Activated gamma-delta T cell (primary cell): ENCODE measurements at places on chromosomes 5 and 9.

GRCh38 chr9:2486988-2487387 is 134.6 kb upstream of the VLDLR start:
- DNase-seq = no peak

DNA sequence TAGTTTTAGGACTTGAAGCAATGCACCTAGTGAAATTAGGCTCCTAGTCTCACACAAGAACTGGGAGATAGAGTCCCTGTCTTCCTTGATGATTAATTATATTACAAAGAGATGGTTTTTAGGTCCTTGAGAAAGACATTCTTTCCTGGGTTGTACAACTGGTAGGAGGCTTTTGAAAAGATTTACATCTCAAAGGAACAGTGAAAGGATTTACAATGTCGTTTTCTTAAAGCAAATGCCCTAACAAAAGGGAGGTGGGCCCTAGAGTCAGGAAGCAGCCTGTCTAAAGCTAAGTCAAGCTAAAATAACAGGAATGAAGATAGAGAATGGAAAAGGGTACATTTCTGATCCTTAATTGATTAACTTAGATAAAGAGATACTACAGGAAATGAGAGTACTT is 102.2 kb upstream of the IL7R start:
- DNase-seq = no peak

GRCh38 chr9:134637241-134637640 is 4.4 kb upstream of the COL5A1 start:
- DNase-seq = no peak

GRCh38 chr9:14517154-14517906 is 175.9 kb downstream of the ZDHHC21 start:
- no peak for DNase-seq

DNA sequence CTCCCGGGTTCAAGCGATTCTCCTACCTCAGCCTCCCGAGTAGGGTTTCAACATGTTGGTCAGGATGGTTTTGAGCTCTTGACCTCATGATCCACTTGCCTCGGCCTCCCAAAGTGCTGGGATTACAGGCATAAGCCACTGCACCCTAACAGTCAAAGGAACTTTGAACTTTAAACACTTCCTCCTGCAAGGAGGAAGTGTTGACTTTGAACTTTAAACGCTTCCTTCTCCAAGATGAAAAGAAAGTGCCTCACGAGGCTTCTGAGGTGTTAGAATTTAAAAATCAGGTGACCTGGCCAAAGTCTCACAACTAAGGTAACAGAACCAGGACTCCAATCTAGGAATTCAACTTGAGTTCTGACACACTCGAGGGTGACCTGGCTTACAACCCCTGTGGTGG is 150.9 kb downstream of the BRINP1 start:
- no peak for DNase-seq

- no peak for DNase-seq
These were observed 177.3 kb downstream of the FGF1 start for GRCh38 chr5:142508591-142508990.

GRCh38 chr5:8316608-8317280 is 447.8 kb downstream of the MTRR start:
- DNase-seq = no peak

- DNase-seq = no peak
These were observed 1.3 kb downstream of the ASTN2 start for GRCh38 chr9:117413346-117414219.

- no peak for DNase-seq
These were observed 10.3 kb downstream of the WNK2 start for GRCh38 chr9:93194221-93194625.

GRCh38 chr5:86689103-86689729 is 71.5 kb downstream of the COX7C start:
- DNase-seq = no peak

GRCh38 chr5:122471752-122472061 is 159.7 kb downstream of the SNCAIP start:
- DNase-seq = no peak

GRCh38 chr5:55507574-55507973 is 27.2 kb downstream of the PLPP1 start:
- no peak for DNase-seq

DNA sequence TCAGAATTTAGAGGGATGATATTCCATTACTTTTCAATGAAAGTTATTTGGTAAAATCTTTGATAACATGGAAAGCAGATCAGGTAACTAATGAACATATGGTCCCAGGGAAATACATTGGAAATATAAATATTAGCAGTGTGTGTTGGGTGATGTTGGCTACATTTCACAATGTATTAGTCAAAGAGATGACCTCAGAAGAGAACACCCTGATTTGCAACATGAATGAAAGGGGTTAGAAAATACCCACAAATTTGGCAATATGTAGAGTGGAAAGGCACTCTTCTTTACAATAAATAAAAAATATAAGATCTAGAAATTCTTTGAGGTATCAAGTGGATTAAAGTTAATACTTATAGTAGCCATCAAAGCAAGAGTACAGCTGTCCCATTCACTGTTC is 606.7 kb downstream of the PSAT1 start:
- no peak for DNase-seq

GRCh38 chr9:3894772-3895171 is 369.0 kb upstream of the RFX3 start:
- no peak for DNase-seq

DNA sequence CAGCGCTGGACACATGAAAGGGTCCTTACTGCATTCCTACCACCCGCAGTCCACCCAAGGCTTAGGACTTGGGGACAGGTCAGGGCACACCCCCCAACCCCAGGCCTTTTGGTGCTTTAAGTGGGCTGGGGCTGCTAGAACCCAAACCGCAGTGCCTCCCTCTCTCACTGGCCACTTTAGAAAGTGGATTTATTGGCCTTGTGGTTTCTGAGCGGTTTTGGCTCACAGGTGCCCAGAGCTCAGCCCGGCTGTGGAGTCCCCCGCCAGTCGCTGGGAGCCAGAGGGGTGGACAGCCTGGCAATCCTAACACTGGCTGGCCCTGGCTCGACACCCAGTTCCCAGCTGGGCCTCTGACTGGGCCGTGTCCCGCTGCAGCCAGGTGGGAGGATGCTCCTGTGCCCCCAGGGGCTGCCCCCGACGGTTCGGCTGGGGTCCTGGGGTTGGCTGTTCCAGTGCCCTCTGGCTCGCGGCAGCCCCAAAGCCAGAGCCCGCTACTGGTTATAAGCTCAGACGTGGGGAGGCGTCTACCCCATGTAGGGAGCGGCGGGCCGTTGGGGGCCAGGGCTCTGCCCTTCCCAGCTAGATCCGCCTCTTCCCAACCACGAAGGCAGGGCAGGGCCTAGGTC is 65.2 kb upstream of the RNU6ATAC start:
- DNase-seq = no peak

DNA sequence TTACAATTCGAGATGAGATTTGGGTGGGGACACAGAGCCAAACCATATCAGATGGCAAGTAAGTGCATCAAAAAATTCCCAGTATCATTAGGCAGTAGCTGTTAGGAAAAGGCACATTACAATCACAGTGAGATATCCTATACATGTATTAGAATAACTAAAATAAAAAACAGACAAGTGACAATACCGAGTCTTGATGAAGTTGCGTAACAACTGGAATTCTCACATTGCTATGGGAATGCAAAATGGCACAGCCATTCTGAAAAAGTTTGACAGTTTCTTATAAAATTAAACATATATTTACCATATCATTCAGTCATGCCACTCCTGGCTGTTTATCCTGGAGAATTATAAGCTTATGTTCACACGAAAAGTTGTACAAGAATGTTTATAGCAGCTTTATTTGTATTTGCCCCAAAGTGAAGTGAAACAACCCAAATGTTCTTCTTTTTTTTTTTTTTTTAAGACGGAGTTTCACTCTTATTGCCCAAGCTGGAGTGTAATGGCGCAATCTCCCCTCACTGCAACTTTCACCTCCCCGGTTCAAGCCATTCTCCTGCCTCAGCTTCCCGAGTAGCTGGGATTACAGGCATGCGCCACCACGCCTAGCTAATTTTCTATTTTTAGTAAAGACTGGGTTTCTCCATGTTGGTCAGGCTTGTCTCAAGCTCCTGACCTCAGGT is 93.1 kb upstream of the TLE1 start:
- DNase-seq = no peak

- no peak for DNase-seq
These were observed 64.1 kb downstream of the SMIM23 start for GRCh38 chr5:171849585-171850323.

- no peak for DNase-seq
These were observed 6.0 kb upstream of the ZDHHC12 start for GRCh38 chr9:128729766-128730517.

GRCh38 chr5:125452991-125453390 is 706.6 kb upstream of the ZNF608 start:
- no peak for DNase-seq

- no peak for DNase-seq
These were observed 670.5 kb upstream of the SEMA6A start for GRCh38 chr5:117245130-117245529.

DNA sequence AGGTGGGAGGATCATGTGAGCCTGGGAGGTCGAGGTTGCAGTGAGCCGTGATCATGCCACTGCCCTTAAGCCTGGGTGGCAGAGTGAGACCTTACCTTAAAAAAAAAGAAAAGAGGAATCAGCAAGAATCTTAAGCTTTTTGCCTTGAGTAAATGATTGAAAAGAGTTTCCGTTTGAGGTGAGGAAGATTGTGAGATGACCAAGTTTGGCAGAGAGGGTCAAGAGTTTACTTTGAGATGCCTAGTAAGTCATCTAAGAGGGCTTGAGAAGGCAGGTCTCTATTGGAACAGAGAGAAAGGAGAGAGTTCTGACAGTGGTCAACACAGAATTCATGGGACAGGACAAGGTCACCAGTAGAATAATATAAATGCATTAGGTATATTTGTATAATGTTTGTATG is 572.1 kb downstream of the TLE4 start:
- DNase-seq = no peak

GRCh38 chr5:55450050-55450765 is 84.6 kb downstream of the PLPP1 start:
- no peak for DNase-seq

GRCh38 chr5:9099689-9100088 is 446.2 kb downstream of the SEMA5A start:
- no peak for DNase-seq

- DNase-seq = no peak
These were observed 1.6 kb upstream of the SEMA6A start for GRCh38 chr5:116576053-116576713.

DNA sequence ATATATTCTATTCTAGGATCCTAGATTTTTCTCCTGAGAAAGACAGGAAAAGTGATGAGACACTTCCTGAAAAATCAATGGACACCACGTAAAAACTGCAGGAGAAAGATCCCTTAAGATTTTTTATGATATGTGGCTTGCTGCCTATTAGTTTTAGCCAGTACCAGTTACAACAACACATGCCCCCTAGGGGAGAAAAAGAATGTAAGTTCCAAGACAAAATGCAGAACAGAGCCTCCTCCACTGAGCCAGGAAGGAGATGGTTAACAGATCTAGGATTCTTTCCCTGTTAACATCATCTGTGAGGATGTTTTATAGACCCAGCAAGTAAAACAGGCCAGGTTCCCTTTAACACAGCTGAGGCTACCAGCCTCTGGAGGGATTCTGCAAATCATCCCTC is 574.7 kb downstream of the TLE4 start:
- DNase-seq = no peak

GRCh38 chr5:177588413-177588909 is 3.5 kb upstream of the TMED9 start:
- no peak for DNase-seq

DNA sequence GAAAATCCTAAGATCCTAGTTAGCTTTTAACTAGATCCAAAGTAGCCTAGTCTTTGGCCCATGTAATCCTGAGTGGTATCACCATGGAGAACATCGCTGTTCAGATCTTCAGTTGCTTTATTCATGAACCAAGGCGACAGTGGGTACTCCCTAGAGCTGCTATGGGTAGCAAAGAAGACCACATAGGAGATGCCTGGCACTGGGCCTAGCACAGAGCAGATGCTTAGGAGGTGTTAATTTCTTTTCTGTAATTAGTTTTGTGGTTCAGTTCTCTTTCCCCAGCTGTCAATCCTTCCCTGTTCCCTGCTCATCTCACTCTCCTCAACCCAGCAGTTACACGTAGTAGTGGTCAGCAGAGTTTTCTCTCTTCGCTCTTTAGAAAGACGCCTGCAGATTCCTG is 9.3 kb downstream of the CAST start:
- DNase-seq = no peak

GRCh38 chr5:29262339-29263123 is 1931.0 kb upstream of the CDH6 start:
- no peak for DNase-seq

DNA sequence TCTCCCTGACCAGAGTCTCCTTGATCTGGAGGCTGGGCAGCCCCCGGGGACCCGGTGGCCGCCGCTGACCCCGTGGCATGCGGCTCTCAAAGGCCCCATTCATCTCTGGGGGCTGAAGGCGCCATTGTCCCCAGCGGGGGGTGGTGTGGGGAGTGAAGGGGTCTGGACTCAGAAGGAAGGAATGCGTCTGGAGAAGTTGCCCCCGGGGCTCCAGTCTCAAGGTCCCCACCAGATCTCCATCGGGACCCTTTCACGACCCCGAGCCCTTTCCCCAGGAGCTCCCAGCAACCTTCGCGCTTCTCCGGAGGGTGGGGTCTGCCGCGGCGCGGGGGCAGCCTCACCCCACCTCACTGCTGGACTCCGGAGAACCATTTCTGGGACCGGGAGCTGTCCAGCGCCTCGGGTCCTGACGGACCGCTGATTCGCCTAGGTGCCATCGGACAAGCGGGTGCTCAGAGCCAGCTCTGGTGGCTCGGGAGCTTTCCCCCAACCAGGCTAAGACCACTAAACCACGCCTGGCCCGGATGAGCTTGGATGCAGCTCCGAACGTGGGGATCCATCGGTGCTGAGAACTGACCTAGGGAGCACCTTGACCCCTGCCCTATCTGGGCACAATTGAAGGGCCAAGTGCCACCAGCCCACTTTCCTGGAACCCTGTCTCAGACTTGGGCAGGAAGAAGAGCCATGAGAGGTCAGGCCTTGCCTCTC is 5.1 kb upstream of the PCDH1 start:
- DNase-seq = no peak

- DNase-seq = no peak
These were observed 228.8 kb downstream of the AP3B1 start for GRCh38 chr5:78065663-78066062.

DNA sequence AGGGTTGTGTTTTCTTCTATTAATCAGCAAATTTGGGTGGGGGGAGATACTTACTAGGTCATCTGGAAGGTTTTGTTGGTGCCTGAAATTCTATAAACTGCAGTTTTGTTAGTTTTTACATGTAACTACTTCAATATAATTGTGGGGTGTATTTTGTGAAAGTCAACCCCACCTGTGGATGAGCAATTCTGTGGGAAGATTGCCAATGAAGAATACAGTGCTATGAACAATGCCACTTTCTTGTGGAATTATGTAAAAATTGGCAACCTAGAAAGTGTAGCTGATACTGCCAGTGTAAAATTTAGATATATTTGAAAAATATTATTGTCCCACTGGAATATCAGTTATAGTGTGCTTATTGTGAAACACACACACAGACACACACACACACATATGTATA is 80.7 kb downstream of the VCAN start:
- DNase-seq = no peak

DNA sequence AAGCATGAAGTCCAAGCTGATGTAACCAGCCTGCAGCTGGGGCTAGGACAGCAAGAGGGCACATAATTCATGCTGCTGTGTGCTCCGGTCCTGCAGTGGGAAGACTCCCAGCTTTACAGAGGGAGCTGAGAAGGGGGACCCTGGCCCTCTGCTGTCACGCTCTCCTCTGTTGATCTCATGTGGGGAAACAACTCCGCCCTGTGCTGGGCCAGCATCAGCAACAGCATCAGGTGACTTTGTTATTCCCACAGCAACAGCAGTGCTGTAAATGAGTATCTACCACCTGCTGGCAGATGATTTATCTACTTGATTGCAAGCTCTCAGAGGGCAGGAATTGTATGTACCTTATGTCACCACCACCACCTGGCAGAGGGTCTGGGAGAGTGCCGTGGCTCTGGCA is 176.2 kb downstream of the COL23A1 start:
- no peak for DNase-seq
